ENCODE measurements at places on chromosomes 2 and 18. TPM values are rescaled to one million over a fixed set of nuclear protein-coding genes. Genes with fewer than 3 reads are reported as not detected.
A peak's percentile ranks its signal among the peaks of the same experiment; 100 is the strongest.

SLC30A3 gene
- 0.31 TPM for total RNA-seq

CD207 gene
- 0.11 TPM for total RNA-seq

KCNG3 gene
- total RNA-seq = 0.48 TPM

TNFAIP6 gene
- total RNA-seq = 10.7 TPM

SMPD4 gene
- 46.4 TPM for total RNA-seq

GRCh38 chr2:229636571-229636970 lies 77.8 kb downstream of the DNER start:
- peaks cover 9% of the 10 kb centered on the region for H3K27me3 ChIP-seq
- H3K36me3 ChIP-seq = no peaks in the 10 kb centered on the region
- DNase-seq = no peak
- no peak overlapping the region for H3K4me3 ChIP-seq

DNA sequence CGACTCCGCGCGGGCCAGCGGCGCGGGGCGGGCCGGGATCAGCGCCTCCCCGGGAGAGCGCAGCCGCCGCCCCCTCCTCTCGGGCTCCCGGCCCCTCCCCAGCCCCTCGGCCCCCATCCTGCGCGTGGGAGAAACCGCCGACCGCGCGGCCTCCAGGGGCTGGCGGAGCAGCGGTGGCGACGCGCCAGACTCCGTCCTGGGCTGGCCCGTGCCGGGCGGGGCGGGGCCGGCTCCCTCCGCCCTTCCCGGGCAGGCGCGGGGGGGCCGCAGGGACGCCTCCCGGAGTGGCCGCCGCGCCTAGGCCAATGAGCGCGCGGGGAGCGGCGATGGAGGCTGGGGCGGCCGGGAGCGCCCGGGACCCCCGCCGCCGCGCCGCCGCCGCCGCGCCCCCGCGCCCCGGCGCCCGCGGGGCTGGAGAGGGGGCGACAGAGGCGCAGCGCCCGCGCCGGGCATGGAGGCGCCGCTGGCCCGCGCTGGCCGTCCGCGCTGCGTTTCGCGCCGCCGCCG lies 49.1 kb downstream of the KCNIP3 start:
- peak overlapping the region; percentile 32 for H3K27ac ChIP-seq
- H3K36me3 ChIP-seq = no peaks in the 10 kb centered on the region
- no peaks in the 10 kb centered on the region for H3K4me1 ChIP-seq
- peak; percentile 66 for DNase-seq
- no peaks in the 10 kb centered on the region for H3K27me3 ChIP-seq
